Ovary (tissue), 10 donors: ENCODE measurements at places on chromosomes 4 and X.

DNA sequence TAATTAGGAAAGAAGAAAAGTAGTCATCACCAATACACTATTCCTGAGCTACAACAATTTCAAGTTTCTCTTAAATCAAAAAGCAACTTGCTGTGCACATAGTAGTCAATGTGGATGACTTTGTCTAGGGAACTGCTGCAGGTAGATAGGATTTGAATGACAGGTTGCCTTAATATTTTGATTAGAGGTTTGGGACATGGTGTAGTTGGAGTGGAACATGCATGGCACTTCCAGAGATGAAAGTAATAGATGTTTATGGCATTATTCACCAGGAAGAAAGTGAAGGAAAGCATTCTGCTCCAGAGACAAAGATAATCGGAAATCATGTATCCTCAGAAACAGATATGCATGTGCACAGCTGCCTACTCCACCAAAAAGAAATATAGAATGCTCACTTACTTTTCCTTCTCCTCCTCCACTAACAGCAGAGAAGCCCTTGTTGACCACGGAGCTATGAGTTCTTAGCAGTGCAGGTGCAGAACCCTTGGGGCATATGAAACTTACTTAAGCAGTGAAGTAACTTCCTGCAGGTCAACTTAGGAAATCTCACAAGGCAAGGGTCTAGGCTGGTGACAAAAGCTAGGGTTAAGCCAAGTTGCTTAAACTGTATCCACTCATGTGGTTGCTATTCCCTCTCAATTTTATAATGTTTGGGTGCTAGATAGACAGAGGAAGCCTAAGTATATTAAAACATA is 390.8 kb downstream of the HNRNPD start:
- no peaks in the 10 kb centered on the region for H3K4me1 ChIP-seq
- no peak overlapping the region for H3K4me3 ChIP-seq
- H3K27me3 ChIP-seq: no peaks in the 10 kb centered on the region
- no peak for DNase-seq

GRCh38 chr4:80387390-80388283 is 52.1 kb downstream of the CFAP299 start:
- H3K27ac ChIP-seq: no peak overlapping the region
- no peaks in the 10 kb centered on the region for H3K4me1 ChIP-seq
- no peak for DNase-seq
- no peaks in the 10 kb centered on the region for H3K27me3 ChIP-seq

DNA sequence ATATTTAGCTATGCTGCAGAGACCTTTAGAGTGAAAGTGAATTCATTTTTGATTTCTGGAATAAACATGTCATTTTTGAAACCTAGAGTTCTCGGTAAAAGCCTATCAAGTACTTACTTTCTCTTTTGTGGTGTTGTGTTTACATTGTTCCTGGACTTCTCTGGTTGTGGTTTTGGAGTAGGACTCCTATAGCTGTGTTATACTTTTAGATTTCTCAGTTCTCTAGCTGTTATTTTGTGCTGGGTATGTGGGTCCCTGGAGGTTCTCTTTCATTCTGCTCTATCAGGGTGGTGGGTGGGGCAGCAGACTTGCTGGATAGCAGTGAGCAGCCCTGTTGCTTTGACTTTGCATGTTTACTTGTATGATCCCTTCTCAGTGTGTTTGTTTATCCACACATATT is 25.6 kb upstream of the MSMO1 start:
- no peak overlapping the region for H3K4me3 ChIP-seq
- no peaks in the 10 kb centered on the region for H3K4me1 ChIP-seq
- no peaks in the 10 kb centered on the region for H3K36me3 ChIP-seq
- no peaks in the 10 kb centered on the region for H3K27me3 ChIP-seq

GRCh38 chr4:168876106-168876505 is 133.9 kb downstream of the CBR4 start:
- no peaks in the 10 kb centered on the region for H3K36me3 ChIP-seq
- no peak for DNase-seq
- H3K27ac ChIP-seq: no peak overlapping the region
- H3K27me3 ChIP-seq: no peaks in the 10 kb centered on the region
- peaks cover 8% of the 10 kb centered on the region for H3K4me1 ChIP-seq

GRCh38 chr4:89157488-89158024 is 46.2 kb downstream of the TIGD2 start:
- H3K4me1 ChIP-seq: no peaks in the 10 kb centered on the region
- no peak overlapping the region for H3K4me3 ChIP-seq
- H3K27ac ChIP-seq: no peak overlapping the region
- no peaks in the 10 kb centered on the region for H3K27me3 ChIP-seq
- no peak for DNase-seq
